Activated B cell treated with CpG ODN at 0.5 μM for 24 hours (primary cell): ENCODE measurements at places on chromosomes 7 and 10.

GRCh38 chr10:21293518-21294356 is 231.7 kb downstream of the SKIDA1 start:
- DNase-seq = no peak

- DNase-seq = no peak
Observed at GRCh38 chr7:90269163-90269562, 24.2 kb downstream of the CFAP69 start.

GRCh38 chr10:31686599-31686998 is 242.0 kb downstream of the ARHGAP12 start:
- no peak for DNase-seq

GRCh38 chr7:100065452-100066186 is 15.9 kb downstream of the ZNF3 start:
- no peak for DNase-seq

DNA sequence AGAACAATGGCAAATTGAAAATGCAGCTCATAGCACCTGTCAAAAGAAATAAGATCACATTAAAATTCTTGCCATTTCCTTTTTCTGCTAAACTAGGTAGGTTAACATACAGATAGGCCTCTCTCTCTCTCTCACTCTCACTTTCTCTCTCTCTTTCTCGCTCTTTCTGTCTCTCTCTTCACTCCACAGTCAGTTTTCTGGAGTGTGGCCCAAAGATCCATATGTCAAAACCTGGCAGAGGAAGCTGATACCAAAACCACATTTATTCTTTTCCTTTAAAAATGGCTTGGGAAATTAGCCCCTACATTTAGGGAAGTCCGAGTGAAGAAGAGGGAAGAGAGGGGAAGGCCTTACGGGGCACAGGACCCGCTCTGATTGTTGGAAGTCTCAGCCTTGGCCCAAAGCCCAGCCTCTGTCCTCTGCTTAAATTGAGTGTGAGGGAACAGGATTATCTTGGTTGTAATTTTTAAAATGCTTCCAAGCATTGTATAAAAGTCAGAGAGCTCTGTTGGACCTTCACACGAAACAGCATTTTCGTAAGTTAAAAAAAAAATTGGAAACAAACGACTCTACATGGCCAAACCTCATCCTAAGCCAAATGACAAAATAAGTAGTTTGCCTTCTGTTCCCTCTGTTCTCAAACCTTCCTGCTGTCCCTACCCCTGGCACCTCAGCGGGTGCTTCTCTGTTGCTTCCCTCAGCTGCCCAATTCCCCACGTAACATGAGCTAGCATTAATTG is 83.2 kb downstream of the FRMD4A start:
- no peak for DNase-seq

GRCh38 chr10:98339799-98340198 is 71.8 kb upstream of the LOXL4 start:
- no peak for DNase-seq

- DNase-seq = no peak
Observed at GRCh38 chr7:32074787-32075585, 4.8 kb upstream of the PDE1C start.

GRCh38 chr10:76717141-76717540 is 920.5 kb downstream of the KCNMA1 start:
- DNase-seq = no peak

GRCh38 chr10:44411251-44411650 is 26.4 kb upstream of the CXCL12 start:
- DNase-seq = no peak

DNA sequence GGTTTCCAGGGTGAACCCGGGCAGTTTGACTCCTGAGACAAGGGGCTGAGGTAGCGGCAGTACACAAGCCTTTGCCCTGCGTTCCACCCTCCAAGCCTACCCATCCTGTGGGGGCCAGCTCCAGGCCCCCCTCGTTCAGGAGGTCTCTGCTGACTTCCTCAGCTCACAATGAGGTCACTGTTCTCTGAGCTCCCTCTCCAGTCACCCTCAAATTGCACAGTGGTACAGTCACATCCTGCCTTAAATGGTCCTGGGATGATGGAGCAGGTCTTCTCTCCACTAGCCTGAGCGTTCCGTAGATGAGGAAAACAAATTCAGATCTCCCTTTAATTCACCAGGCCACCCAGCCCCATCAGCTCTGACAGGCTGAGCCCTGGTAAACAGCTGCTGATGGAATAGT is 90.2 kb downstream of the SH3PXD2A start:
- no peak for DNase-seq

DNA sequence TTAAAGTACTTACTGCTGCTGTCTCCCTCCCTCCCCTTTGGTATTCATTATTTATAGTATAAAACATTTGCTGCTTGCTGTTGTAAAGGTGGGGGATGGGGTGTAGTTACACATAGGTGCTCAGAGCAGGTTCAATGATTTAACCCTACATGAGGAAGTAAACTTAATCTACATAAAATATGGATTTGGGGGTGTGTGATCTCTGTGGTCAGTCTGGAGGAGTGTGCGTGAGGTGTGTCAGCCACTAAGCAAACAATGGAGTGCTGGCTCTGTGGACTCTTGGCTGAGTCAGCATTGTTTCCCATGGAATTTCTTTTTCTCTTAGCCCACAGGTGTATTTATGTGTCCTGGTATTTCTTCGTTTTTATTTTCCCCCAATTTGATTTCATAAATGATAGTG is 133.9 kb downstream of the AUTS2 start:
- no peak for DNase-seq

GRCh38 chr10:132904814-132905649 is 37.3 kb downstream of the CFAP46 start:
- no peak for DNase-seq

GRCh38 chr7:96596120-96596826 is 113.4 kb downstream of the SEM1 start:
- DNase-seq = no peak

GRCh38 chr7:48074204-48074654 is 14.8 kb upstream of the UPP1 start:
- no peak for DNase-seq

DNA sequence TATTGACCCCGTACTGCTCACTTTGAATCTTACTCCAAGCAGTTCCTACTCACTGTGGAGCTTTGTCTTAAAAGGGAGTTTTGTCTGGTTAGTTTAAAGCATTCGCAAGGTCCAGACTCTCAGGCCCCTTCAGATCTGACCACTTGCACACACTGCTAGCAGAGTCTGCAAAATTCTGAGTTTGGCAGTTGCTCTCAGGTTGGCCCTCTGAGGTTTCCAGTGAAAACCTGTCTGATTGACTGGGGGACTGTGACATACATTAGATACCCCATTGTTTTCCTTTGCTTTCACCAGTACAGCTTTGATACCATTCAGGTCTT is 149.2 kb downstream of the XPNPEP1 start:
- DNase-seq = no peak

DNA sequence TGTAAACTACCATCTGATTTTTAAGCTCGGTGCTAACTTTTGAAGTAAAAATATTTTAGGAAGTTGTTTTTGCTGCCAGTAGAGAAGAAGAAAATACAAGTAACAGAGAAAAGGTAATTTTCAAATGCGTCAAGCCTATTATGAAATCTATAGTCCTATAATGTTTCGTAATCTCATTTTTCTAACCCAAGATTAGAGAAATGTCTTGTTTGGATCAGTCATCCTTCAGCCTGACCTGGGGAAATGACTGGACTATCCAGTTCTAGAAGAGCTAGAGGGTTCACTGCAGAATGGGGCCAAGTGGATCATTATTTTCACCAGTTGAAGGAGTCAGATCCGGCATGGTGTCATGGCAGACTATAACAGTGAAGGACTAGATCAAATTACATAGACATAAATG is 62.7 kb upstream of the FGL2 start:
- no peak for DNase-seq

- DNase-seq = no peak
Observed at GRCh38 chr10:29962166-29962850, 97.1 kb downstream of the JCAD start.

- DNase-seq = no peak
Observed at GRCh38 chr7:157875230-157876179, 538.7 kb downstream of the DNAJB6 start.

DNA sequence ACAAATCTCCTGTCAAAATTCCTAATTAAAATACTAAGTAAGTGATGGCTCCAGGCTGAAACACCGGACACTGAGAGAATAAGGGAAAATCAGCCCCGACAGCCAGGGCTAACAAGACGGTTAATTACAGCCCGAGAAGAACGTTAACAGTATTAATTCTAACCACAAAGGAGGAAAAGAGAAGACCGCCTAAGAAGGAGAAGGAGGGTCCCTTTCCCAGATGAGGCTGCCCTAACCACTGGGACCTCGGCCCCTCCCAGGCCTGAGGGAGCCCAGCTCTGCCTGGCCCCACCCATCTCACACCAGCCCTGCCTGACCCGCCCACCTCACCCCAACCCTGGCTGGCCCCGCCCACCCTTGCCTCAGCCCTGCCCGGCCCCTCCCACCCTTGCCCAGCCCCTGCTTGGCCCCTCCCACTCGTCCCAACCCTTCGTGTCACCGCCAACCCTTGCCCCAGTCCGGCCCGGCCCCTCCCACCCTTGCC is 51.3 kb downstream of the PWWP2B start:
- DNase-seq = no peak

DNA sequence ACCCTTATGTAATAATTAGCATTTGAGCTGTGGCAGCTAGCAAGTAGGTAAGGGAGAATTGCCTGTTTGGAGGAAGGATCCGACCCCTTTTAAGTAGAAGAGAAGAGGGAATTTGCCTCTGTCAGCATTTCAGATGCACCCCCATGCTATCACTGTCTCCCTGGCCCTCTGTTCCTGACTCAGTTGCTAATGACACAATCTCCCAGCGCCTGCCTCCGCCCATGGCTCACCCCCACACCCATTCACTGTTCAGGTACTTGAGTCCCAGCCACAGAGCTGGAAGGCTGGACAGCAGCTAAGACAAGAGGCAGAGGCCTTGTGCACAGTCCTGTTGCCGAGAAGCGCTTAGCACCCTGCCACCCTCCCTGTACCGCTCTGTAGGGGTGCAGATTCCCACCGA is 512.3 kb upstream of the GALNT17 start:
- DNase-seq = no peak

- no peak for DNase-seq
Observed at GRCh38 chr10:1419796-1420610, 317.3 kb downstream of the ADARB2 start.

- DNase-seq = no peak
Observed at GRCh38 chr7:140201393-140201792, 24.6 kb upstream of the KDM7A start.

DNA sequence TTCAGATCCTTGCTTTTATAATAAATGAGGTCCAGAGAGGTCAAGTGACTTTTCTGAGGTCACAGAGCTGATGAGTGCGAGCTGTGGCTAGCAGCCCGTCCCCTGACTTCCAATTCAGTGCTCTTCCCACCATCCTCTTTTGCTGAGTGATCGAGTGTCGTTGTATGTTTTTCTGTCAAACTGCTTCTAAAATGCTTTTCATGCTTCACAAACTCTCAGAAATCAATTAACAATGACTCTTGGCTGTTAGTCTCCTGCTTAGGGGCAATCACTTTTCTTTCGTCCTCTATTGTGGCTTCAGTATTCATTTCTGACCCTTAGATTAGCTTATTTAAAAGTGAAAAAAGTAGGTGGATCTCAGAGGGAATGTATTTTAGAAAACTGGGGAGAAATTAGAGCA is 423.7 kb downstream of the DPP6 start:
- no peak for DNase-seq

- no peak for DNase-seq
Observed at GRCh38 chr7:69434398-69434815, 163.9 kb upstream of the AUTS2 start.

DNA sequence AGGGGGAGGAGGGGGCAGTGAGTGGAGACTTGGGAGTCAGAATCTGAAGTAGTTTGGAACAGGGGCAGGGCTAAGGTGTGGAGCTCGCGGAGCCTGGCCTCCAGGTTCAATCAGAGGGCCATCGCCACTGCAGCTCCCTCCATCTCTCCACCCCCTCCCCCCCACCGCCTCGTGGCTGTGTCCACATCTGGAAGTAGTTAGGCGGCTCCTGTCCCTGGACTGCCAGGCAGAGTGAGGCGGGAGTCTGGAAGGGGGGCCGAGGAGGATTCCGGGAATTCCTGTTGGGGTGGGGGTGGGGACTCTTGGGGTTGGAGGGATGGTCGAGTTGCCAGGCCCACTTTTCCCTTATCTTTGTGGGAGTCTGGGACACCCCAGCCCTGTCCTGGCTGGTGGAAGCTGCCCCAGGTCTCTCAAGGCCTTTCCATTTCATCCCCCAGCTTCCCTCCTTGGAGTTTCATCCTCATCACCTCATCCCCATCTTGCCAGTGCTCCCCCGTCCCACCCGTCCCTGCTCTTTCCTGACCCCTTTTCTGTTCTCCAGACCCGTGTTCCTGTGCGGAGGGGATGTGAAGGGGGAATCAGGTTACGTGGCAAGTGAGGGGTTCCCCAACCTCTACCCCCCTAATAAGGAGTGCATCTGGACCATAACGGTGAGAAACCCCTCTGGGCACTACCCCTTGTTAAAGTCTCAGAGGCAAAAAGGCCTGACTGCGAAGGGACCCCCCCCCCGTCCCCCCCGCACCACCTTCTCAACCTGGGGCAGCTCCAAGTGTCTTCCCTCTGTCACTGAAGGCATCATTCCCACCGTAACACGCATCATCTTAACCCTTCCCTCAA is 944 bp downstream of the PCOLCE start:
- no peak for DNase-seq

DNA sequence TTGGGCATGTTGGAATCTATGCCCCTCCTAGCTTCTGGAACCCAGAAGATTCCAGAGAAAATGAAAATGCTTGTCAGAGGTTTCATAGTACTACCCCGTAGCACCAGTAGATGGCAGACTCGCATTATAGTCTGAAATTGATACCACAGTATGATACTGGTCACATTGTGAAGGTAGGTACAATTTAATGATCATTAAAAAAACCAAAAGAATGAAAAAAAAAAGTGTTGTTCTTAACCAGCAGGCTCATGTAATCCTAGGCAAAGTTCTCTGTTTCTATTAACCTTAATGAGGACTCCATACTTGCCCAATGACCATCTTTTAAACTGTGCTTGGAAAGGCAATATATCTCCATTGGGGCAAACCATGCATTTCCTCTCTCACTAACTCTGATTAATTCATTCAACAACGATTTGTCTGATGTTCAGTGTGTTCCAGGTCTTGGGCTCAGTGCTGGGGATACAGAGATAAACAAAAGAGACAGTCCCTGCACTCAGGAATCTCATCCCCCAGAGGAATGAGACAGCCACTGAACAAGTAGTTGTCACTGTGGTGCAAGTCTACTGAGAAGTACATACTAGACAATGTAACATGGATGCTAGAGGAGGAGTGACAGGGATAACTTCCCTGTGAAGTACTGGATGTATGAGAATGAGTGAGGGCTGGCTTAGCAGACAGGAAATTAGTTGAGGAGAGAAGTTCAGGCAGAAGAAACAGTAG is 223.5 kb upstream of the PHYHIPL start:
- DNase-seq = no peak
